ENCODE measurements at places on chromosomes 13 and 19.
A peak's percentile ranks its signal among the peaks of the same experiment; 100 is the strongest.

DNA sequence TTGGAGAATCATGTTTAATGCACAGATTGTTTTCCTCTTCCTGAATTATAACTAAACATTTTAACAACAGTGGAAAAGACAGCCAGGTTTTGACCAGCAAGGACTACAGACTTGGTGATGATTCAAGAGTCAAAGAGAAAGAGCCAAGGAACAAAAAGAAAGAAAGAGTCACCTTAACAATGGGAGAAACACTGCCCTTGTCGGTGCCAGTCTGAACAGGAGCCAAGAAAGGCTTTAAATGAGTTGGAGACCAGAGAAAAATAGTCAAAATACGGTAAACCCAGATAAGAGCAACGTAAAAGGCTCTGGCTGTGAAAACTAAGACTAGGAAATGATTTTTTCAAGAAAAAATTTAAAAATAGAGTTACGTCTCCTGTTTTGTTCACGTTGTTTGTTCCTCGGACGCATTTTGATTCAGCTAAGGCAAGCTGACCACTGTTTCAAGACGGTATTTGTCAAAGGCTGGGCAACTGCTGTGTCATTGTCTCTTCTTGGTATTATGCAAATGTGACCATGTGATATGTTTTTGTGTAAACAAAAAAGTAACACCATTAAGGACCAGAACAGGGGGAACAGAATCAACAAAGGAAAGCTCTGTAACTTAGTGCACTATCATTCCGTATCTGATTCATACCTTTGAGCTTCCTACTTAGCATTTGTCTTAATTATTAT lies 634.5 kb downstream of the LIG4 start:
- no peak for DNase-seq

DNA sequence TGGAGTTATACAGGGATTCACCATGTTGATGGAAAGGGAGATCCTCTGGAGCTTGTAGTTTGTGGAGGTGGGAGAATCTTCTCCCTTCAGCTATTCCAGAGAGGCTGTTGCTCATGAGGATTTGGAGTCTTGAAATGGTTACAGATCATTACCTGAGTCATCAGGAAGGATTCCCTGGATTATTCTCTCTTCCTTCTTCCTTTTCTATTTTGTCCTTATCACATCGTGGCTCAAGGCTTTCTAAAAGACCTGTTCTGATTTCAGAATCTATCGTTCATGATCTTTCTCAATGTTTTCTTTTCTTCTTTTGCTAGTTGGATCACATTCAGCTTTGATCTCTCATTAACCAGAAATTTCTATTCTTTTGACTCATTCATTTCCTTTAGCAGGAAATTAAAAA lies 196.0 kb downstream of the KLF5 start:
- no peak for DNase-seq

DNA sequence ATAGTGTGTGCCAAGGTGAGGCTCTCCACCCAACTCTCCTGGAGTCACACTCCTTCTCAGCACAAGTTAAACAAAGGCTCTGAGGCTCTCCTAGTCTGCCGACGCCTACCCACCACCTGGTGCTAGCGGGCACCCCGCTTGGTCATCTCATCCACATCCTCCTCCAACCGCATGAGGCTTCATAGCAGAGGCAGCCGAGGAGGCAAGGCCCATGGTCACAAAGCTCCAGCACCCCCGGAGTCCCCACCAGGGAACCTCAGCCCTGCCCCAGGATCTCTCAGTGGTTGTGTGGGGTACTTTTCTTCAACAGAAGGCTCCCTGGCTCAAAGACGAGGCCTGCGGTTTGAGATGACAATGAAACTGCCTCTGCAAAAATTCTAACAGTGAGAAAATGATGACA lies 43.0 kb downstream of the STK24 start:
- peak; percentile 32 for DNase-seq

DNA sequence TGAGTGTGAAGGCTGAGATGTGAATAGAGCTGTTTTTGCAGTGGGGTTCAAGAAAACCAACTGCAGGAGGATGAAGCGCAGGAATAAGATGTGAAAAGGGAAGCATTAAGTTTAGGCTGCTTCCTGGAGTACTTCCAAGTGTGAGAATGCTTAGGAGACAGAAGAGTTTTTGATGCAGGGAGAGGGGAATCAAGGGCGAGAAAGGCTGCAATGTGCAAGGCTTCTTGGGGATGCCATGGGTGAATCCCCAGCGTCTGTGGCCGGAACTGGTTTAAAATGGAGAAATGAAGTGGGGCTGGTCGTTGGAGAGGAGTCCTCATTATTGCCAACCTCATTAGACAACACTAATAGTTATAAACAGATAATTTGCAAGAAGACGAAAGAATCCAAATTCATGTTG lies 764.9 kb downstream of the LIG4 start:
- no peak for DNase-seq

GRCh38 chr19:45568732-45569131 lies 15.9 kb downstream of the OPA3 start:
- DNase-seq: no peak

DNA sequence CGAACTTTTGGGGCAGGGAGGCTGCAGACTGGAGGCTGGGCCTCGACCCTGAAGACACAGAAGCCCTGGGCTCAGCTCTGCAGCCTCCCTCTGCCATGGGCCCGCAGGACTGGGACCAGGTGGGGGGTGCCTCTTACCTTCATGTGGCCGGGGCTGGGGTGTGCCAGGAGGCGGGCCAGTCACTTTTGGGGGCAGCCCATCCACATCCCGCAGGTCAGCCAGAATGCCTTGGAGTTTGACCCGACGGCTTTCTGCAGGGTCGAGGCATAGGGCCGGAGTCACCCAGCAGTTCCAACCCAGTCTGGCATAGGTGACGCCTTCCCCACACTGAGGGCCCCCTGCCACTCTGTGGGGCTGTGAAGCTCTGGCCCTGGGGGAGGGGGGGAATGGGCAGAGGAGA lies 10.8 kb upstream of the PRKD2 start:
- no peak for DNase-seq

DNA sequence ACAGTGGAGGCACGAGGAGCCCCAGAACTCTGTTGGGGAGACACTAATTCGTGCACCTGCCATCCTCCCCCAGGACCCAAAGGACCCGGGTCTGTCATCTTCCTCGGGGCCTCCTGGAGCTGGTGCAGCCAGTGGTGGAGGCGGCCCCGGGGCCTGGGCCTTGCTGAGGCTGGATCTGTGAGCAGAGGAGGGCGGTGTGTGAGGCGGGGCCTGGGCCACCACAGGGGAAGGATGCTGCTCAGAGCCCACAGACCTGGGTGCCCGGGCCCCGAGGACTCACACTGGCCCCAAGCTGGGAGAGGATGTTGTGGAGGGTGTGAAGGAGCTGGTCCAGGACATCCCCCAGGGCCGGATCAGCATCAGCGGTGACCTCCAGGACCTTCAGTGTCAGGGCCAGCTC lies 8.3 kb downstream of the IFNL3 start:
- no peak for DNase-seq

GRCh38 chr19:2458054-2458453 lies 1.3 kb upstream of the LMNB2 start:
- no peak for DNase-seq

DNA sequence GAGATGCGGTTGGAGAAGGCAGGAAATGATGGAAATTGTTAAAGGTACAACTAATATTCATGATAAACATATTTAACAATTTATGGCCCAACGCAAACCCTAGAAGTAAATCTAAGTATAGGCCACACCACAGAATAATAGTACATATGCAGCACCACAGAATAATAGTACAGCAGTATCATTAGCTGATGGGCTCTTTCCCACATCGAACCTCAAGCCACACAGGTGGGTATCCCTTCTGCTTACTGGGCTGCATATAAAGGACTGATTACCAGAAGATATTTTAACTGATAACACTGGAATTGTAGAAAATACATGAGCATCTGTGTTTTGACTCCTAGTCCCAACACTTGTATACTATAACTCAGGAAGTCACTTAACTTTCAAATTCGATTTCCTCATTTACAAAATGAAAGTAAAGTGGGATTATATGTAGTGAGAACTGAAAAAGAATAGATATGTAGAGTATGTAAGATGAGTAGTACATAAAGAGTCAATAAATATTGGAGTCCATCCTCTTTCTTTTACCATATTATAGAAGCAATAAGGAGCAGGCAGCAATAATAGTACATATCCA lies 91.5 kb downstream of the TSC22D1 start:
- DNase-seq: no peak

GRCh38 chr13:74986609-74987008 lies 495.4 kb downstream of the TBC1D4 start:
- no peak for DNase-seq

- no peak for DNase-seq
These were observed 721.1 kb downstream of the EFNB2 start for GRCh38 chr13:105814219-105814901.

DNA sequence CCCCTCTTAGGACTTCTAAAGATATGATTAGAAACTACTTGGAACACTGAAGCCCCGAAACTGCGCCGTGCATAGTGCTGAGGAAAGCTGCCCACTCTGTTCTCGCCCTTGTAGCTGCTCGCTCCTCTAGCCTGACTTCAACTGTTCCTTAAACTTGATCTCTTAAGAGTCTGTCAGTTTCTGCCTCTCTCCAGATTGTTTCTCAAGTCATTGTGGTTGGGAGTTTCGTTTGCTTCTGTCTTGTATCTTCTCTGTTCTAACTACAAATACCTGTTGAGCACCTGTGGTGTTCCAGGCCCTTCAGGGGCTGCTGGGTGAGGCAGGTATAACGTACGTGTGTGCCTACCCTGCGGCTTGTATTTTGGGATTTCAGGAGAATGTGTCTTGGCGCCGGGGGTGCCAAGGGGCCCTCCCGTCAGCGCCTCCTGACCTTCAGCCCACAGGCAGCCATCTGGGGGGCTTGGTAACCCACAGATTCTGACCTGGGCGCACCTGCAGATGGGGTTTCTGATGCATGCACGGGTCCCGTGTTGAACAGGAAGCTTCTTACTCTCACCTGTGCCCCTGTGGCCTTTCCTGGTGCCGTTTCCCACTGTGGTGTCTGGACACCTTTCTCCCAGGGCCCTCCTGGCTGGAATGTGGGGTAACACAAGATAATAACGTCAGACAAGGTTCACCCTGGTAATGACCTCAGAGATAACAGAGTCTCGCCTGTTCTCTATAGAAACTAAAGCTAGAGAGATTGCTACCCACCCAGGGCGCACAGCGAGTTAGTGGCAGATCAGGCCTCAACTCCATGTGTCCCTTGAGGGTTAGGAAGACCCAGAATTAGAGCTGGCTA lies 17.2 kb upstream of the DCUN1D2 start:
- DNase-seq: no peak

DNA sequence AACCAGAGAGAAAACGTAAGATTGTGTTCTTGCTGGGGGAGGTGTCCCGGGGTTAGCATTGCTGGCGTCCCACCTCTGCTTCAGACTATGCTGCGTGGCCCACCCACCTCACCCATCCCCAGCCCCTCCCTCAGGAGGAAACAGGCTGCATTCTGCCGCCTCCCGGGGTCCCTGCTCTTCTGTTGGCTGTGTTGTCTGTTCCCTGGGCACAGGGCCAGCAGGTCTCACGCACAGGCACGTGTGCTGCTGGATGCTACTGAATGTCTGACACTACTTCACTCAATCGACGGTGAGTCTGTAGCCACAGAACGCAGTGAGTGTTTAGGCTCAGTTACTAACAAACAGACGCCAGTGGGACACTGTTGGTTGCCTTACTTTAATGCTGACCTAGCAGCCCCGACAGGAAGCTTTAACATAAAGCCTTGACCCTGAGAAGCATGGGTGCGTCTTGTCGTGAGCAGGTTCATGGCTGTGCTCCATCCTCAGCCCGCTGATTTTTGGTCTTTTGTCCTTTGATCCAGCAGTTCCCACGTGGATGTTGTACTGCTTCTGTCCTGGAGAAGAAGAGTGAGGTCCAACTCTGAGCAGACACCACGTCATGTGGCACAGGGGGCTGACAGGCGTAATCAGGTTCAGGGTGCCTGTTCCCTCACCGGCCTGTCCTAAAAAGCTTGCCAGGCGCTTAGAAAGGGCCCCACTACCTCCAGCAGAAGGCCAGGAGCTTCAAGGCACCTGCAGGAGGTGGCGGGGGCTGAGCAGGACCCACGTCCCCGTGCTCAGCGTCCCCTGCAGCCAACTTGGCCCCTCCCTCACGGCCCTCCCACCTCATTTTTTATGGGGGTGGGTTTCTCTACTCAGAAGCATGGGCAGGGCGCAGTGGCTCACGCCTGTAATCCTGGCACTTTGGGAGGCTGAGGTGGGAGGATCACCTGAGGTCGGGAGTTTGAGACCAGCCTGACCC lies 26.0 kb downstream of the NAXD start:
- DNase-seq: no peak

DNA sequence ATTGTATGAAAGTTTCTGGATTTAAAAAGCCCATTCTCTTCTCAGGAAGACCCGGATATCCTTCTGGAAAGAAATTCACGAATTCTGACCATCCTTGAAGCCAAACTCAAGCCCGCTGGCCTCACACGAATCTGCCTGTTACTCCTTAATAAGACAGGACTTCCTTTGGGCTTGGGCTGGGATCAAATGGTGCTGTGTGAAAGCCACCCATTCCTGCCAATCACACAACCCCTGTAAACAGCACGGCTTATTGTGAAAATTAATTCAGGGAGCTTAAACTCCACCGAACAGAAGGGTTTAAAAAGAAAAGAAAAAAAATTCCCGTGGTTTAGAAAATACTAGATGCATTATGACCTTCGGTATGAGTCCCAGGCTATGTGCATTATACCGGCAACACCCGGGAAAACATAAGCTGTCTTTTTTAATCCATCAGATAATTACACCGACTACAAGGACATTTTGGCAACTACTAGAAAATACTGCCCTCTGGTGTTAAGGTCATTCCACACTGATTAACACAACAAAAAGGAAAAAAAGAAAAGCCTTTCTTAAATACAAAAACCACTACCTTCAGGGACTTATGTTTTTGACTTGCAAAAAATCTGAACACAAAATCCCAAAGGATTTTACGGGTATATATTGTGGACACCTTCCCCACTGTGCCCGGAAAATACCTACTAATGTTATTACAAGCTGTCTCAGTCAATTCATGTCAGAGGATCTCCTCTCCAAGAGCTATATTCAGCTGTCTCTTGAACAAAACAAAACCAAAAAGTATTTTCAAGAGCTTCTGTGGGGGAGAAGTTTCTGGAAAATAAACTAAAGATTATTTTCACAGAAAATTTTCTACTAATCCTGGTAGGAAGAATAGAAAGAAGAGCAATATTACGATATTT lies 76.0 kb upstream of the LSM14A start:
- DNase-seq: no peak

DNA sequence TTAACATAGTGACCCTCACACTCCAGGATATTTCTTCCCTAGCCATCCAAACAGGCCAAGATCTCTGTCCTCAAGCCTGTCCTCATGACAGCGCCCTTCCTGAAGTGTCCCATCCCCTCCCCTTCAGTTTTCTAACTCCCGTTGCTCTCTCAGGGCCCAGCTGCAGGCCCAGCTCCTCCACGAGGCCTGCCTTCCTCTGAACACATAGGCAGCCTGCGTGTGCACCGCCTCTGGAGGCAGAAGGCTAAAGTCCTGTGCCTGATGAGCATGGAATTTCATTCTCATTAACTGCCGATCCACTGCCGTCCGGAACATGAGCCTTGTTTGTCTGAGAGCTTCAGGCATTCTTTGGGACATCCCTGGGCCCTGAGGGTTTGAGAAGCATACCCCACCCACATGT lies 306.4 kb downstream of the DCLK1 start:
- no peak for DNase-seq

DNA sequence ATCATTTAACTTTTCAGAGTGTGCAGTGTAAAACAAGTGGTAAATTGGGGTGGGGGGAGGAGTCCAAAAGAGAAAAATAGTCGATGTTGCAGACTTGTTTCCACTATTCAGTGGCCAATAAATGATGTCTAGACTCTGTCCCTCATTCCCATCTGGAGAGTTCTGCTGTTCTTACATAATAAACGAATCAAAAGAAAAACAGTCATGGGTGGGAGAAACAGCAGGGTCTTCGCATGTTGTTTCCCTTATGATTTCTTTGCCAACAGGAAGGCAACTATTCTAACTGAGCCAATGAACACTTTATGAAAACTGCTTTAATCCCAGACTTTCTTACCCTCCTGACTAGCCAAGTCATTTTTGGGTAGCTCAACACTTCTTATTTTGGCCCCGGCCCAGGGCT lies 615.5 kb downstream of the FGF9 start:
- DNase-seq: no peak

All from thyroid gland (tissue), 4 donors.